ENCODE measurements at places on chromosomes 5 and 9.
A peak's percentile ranks its signal among the peaks of the same experiment; 100 is the strongest.

DNA sequence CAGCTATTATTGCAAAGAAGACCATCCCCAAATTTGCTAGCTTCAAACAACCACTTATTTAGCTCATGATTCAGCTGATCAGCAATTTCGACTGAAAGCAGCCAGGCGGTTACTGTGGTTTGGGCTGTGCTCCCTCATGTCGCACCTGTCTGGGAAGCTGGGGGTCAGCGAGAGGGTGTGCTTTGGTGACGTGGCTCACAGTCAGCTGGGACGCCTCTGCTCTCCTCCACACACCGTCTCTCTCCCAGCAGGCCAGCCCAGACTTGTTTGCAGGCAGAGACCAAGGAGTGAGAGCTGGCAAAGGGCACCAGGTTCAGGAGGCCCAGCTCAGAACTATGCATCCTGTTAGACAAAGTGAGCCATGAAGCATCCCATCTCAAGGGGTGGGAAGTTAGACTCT lies 140.9 kb downstream of the SYK start:
- no peak for DNase-seq

GRCh38 chr5:174424219-174425053 lies 299.9 kb upstream of the MSX2 start:
- DNase-seq, result no peak

GRCh38 chr5:67610186-67610912 lies 413.8 kb upstream of the CD180 start:
- no peak for DNase-seq

DNA sequence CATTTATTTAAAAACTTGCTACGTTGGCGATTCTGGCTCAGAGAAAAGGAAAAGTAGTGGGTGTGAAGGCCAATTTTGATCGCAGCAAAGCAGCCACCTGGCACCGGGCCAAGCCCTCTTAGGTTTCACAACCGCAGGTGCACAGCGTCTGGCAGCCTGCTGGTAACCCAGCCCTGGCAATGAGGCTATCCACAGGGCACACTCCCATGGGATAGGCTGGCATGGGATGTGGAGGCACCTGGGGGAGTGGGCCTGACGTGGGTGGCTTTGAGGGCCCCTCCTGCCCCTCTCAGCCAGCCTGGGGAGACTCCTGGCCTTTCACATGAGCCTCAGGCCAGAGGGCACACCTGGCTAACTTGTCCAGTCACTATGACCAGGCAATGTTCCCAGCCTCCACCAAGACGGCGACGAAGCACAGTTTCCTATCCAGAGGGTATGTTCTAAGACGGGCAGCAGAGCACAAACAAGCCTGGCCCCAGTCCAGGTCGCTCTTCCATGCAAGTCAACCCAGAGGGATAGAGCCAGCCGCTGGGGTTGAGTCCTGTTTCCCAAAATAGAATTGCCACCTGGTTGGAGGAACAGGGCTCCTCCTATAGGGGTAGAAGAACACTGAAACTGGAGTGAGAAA lies 19.0 kb downstream of the CMBL start:
- peak; percentile 84 for DNase-seq

- DNase-seq, result no peak
Measured at GRCh38 chr9:84330246-84330645, 10.3 kb downstream of the SLC28A3 start.
